ENCODE measurements at places on chromosomes 1 and 21.

- DNase-seq: peak; percentile 59
Measured at GRCh38 chr21:28770867-28771661, 221.6 kb downstream of the LTN1 start.

- DNase-seq: peak; percentile 50
Measured at GRCh38 chr1:203481196-203481595, 5.6 kb downstream of the PRELP start.

DNA sequence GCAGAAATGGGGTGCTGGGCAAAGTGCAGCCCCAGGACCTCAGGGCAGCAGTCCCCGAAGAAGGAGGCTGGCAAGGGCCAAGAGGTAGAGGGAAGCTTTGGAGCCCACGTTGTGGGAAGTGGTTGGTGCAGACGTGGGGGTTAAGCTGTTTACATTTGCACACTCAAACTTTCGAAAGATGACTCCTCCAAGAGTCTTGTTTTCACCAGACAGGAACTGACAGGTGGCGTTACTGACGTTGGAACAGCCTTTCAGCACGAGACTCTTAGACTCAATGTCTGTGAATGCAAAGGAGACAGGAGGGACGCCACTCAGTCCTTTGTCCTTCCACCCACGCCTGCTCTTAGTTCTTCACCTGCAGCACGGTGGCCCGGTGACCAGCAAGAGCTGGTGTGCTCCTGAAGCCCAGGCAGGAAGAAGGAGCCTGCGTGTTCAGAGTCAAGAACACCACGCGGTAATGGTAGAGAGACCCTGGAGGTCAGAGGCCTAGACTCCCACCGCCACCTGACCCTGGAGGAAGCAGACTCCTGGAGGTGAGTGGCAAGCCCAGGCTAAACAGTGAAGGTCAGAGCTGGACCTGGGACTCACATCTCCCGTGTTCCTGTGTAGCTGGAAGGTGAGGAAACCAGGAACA lies 15.9 kb downstream of the LYPD8 start:
- DNase-seq: no peak

DNA sequence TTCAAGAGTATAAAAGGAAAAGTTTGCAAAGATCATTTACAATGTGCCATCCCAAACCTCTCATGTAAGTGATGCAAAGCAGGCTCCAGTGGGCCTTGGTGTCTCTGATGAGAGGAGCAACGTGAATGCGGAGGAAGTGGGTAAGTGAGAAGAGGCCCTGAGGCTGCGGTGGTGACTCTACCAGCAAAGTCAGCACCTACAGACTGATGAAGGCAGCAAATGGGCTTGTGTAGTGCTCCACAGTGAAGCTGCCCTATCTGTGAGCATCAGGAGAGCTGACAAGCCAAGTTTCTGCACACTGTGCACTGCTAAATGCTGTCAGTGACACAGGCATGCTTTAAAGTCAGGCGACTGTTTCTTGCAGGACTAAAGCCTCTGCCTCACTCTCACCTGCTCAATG lies 15.6 kb upstream of the RAP1A start:
- DNase-seq: no peak

- no peak for DNase-seq
Measured at GRCh38 chr1:234994436-234995295, 134.0 kb downstream of the TOMM20 start.

Measured in AG10803 (cell line).